ENCODE measurements at places on chromosomes 1 and 21.

DNA sequence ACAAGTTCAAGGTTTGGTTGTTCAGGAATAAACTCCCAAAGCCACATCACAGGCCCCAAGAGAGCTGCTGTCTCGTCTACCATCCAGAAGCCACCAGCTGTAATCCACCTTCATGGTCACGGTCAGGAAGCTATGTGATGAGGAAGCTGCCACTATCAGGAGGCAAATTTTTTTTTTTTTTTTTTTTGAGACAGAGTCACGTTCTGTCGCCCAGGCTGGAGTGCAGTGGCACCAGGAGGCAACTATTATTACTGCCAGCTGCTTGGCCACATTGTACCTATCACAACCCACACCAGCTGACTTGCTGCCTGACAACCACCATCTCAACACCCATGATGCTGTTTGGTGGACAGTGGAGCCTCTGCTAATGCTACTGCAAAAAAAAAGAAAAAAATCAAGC is 124.1 kb downstream of the OMA1 start:
- no peak for DNase-seq

GRCh38 chr1:10173582-10173981 is 36.8 kb upstream of the KIF1B start:
- no peak for DNase-seq

DNA sequence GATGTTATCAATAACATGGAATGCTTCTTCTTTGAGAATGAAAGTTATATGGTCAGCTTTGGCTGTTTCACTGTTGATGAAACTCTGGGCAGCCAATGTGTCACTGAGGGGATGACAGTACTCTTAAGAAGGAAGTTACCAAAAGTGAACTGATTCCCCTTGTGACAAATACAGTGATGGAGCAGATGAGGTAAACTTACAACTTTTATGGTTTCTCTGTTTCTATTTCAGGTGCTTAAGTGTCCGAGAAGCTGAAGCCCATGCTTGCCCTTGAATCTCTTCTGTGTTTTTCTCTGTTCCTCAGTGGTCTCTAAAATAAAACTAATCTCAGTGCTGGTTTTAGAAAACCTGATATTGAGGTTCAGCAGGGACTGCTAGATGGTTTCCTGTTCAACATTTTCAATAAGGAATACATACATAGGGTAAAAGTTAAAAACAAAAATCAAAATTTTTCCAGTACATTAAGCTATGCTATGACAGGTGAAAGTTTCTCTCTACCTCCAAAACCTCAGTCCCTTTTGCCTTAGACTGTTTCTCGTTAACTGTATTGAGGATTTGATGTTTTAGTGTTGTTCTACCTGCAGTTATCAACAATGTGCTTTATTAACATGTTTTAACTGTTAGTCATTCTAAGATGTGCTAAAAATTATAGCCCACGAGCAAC is 454.4 kb upstream of the ADGRL4 start:
- no peak for DNase-seq

DNA sequence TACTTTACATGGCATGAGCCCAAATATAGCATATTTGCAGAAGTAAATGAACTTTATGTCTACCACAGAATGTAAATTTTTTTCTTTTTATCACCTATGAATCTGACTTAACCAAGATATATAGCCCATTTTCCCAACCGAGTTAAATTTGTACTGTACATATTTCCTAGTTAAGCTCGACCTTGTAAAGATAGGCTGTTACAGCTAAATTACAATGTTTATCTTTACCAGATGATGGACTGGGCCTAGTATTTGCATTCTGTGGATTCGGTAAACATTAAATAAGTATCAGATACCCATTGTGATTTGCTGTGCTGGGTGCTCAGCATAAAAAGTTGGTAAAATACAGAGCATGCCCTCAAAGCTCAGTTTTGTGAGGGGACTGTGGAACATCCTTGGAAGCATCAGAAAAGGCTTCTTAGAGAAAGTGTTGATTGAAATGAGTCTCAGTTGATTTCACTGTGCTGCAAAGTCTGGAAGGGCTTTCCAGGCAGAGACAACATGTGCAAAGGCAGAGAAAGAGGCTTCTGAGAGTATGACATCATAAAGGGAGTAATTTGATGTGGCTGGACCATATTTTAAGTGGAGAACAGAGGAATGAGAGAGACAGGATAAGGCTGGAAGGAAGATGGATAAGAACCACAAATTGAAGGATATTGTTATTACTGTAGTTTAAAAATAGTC is 27.4 kb downstream of the MORC3 start:
- DNase-seq, result no peak

DNA sequence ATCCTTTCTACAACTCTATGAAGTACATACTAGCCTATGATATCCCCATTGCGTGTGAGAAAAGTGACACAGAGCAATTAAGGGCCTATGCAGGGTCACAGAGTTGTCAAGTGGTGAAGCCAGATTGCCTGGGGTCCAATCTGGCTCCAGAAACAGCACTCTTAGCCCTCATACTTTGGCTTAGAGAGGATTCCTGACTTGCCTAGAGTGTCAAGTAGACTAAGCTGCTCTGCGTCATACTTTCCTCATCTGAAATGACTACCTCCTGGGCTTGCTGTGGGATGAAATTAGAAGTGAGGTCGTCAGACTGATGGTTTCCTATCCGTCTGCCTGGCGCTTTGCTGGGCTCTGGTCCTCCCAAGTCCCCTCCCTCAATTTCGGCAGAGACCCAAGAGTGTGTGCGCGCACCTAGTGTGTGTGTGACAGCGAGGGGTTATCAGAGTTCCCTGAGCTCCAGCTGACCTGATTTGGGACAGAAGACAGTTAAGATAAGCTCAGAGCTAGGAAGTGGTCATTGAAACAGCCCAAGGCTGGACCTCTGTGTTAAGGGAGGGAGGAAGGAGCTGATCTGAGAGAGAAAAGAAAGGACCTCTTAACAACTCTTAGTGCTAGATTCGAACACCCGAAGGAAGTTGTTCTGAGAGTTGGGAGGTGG is 5.4 kb upstream of the NUAK2 start:
- DNase-seq, result peak; percentile 86

GRCh38 chr1:109610609-109611307 is 8.7 kb downstream of the GNAT2 start:
- DNase-seq, result no peak

- no peak for DNase-seq
Measured at GRCh38 chr1:194600716-194601115, 1414.3 kb upstream of the B3GALT2 start.

DNA sequence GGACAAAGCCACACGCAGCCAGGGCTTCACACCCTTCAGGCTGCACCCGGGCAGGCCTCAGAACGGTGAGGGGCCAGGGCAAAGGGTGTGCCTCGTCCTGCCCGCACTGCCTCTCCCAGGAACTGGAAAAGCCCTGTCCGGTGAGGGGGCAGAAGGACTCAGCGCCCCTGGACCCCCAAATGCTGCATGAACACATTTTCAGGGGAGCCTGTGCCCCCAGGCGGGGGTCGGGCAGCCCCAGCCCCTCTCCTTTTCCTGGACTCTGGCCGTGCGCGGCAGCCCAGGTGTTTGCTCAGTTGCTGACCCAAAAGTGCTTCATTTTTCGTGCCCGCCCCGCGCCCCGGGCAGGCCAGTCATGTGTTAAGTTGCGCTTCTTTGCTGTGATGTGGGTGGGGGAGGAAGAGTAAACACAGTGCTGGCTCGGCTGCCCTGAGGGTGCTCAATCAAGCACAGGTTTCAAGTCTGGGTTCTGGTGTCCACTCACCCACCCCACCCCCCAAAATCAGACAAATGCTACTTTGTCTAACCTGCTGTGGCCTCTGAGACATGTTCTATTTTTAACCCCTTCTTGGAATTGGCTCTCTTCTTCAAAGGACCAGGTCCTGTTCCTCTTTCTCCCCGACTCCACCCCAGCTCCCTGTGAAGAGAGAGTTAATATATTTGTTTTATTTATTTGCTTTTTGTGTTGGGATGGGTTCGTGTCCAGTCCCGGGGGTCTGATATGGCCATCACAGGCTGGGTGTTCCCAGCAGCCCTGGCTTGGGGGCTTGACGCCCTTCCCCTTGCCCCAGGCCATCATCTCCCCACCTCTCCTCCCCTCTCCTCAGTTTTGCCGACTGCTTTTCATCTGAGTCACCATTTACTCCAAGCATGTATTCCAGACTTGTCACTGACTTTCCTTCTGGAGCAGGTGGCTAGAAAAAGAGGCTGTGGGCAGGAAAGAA is 8.1 kb downstream of the PSRC1 start:
- DNase-seq, result no peak

GRCh38 chr1:18714404-18715175 is 83.9 kb downstream of the PAX7 start:
- no peak for DNase-seq

- DNase-seq, result no peak
Measured at GRCh38 chr1:115949156-115949555, 27.2 kb upstream of the SLC22A15 start.

GRCh38 chr1:41200728-41201127 is 41.4 kb downstream of the SCMH1 start:
- no peak for DNase-seq

GRCh38 chr1:201791051-201791778 is 37.7 kb upstream of the IPO9 start:
- no peak for DNase-seq

- DNase-seq, result no peak
Measured at GRCh38 chr1:95974586-95974985, 740.6 kb downstream of the RWDD3 start.
